Muscle of back (tissue), 13 donors: ENCODE measurements at places on chromosomes 5 and 9.

- DNase-seq = no peak
Observed at GRCh38 chr5:147390654-147391225, 119.1 kb downstream of the DPYSL3 start.

DNA sequence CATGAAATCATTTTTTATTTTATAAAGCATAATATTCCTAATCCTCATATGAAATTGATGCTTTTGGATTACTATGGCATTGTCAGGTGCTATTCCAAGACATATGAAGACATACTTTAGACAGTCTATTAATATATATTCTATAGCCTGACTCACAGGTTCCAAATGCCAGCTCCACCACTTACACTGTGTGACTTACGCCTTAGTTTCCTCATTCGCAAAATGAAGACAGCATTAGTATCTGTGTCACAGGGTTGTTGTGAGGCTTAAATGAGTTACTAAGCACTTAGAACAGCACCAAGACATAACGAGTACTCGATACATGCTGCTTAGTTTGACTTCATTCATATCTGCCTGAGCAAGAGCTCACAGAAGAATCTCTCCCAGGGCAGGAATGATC lies 132.2 kb upstream of the PTGER4 start:
- DNase-seq = no peak

DNA sequence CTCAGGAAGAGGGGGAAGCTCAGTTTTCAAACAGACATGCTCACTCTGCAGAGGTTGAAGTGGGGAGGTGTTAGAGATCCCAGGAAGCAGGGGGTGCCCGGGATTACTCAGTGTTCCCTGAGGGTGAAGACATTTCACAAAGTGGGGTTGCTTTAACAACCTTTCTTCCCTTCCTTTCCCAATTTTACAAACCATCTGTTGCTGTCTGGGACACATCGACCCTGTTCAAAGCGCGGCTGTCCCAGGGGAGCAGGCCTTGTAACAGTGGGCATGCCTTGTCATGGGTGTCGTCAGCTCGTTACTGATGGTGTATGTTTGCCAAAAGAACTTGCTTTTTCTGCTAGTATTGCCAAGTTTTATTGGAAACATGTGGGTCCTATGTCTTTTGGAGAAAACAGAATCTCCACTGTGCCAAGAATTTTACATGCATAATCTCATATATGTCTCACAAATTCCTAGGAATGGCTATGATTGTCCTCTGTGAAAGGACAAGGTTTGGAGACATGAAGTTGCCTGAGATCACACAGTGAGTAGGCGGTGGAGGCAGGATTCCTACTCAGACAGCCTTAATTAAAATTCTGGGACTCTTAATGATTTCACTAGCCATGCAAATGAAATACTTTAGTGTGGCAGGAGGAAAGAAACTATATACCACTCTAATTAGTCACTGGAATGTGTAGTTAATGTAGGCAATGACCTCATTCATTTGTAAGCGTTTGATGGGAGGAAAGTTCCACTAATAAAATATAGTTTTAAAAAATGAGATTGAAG lies 198.9 kb downstream of the NXNL2 start:
- DNase-seq = no peak

DNA sequence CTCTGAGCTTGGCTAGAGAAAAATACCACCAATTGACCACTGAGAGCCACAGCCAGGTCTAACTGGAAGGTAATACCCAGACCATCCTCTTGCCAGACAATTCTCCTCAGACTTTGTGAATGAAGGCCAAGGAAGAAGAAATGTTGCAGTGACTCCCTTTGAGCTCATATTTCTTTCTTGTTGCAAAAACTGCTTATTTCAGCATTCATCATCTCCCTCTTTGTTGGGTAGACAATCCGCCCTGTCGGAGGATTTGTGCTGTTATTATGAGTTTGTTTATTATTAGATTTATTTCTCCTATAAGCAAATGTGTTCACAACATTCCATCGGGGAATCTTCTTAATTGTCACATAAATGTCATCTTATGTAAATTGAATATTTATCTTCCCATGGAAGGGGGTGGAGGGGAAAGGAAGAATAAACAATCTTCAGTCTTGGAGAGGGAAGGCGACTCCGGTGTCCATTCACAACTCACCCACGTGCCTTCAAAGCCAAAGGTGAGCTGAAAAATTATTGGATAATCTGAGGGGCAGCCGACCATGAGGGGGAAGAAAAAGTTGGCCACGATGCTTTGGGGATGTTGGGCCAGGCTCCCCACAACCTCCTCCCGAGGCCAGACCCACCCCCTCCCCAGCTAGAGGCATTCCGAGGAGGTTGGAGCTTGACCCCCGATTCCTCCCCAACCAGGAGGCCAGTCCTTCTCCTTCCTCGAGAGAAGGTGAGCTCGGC lies 1.8 kb upstream of the JADE2 start:
- no peak for DNase-seq

- no peak for DNase-seq
Observed at GRCh38 chr5:107401470-107402122, 269.1 kb downstream of the EFNA5 start.

GRCh38 chr5:148934895-148935400 lies 108.5 kb downstream of the ADRB2 start:
- no peak for DNase-seq

DNA sequence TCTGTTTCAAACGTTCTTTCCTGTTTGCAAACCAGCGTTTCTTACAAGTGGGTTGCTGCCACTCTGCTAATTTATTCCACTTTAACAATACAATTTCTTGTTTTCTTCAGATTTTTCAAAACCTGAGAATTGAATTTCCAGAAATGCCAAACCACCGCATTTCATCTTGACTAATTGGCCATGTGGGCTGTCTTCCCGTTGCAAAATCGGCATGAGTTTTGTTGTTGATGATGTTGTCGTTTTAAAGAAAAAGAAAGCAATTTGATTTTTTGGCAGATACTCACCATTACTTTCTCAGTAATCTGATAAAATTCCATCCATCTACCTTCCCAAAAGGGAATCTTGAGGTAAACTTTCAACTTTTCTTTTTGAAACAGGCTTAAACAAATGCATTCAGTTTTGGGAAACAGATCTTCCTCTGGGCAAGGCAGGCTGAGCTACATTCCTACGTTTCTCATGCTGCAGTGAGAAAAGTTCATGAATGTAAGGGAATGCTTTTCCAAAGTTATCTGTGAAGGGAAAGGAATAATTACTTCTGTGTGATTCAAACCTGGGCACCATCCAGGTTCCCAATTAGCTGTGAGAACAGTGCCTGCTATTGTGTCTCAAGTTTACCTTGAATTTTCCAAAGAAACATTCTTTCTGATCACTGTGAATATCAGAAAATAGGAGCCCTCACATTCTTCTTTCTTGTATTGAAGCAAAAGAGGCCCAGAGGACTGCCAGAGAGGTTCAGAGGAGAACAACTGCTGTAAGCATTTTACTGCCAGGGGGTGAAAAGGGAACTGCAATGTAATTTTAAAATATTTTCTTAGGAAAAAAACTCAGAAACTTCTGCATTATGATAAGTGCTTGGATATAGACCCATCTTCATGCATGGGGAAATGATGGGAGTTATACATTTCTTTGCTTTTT lies 100.7 kb upstream of the TUT7 start:
- DNase-seq = peak; percentile 67

DNA sequence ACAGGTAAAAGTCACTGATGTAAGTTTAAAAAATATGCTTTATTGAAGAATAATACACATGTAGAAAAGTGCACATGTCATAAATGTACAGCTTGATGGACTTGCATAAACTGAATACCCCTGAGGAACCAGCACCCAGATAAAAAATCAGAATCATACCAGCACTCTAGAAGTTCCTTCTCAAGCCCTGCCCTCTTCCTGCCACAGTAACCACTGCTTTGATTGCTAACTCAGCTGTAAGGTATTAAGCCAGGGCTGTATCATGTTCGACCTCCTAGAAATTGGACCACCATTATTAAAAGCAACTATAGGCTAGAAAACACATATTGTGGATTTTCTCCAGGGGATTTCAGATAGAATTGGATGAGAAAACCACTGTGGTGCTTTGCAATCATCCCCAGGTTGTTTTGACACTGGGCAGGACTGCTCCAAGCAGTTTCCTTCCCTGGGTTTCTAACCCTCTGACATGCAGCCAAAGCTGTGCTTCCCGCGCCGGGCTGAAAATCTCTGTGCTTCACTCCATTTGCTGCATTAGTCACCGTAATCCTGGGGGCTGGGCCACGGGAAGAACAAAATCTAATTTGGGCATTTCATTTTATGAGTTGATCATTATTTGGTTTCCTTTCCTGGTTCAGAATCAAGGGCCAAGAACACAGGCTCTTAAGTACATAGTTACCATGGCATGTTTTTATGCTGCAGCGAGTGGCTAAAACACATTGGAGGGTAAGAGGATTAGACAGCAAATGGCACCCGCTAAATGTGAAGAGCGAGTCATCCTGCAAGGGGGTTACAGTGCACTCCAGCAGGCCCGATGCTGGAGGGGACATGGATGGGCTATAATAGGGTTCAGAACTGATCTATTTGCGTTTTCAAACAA lies 139.4 kb upstream of the IL12B start:
- DNase-seq = no peak
